Muscle of back (tissue), 13 donors: ENCODE measurements at places on chromosomes 1 and 21. TPM values are rescaled to one million over a fixed set of nuclear protein-coding genes. Genes with fewer than 3 reads are reported as not detected.

Gene RALGPS2
- 61.9 TPM for polyA plus RNA-seq

Gene TRPM2
- 1.2 TPM for polyA plus RNA-seq

Gene OVAAL
- polyA plus RNA-seq: not detected

Gene KCND3
- 1.5 TPM for polyA plus RNA-seq

Gene PADI3
- polyA plus RNA-seq: 0.11 TPM

Gene LCK
- polyA plus RNA-seq: 0.75 TPM

Gene CNKSR1
- polyA plus RNA-seq: 3.9 TPM

Gene PRAMEF18
- polyA plus RNA-seq: not detected

Gene FMN2
- polyA plus RNA-seq: 0.75 TPM

Gene BMP8A
- 0.38 TPM for polyA plus RNA-seq

Gene RAB42
- polyA plus RNA-seq: 8.9 TPM

Gene CYP4A11
- not detected for polyA plus RNA-seq

Gene RGS2
- polyA plus RNA-seq: 98.5 TPM

Gene PDE9A
- 6.7 TPM for polyA plus RNA-seq

Gene LIN28A
- polyA plus RNA-seq: 0.05 TPM

Gene RSPH1
- 0.55 TPM for polyA plus RNA-seq

Gene CD1D
- polyA plus RNA-seq: 1.2 TPM

Gene FAM229A
- polyA plus RNA-seq: 3.6 TPM

Gene DRAXIN
- 0.40 TPM for polyA plus RNA-seq

Gene OLIG2
- polyA plus RNA-seq: not detected

Gene PIGC
- 30.5 TPM for polyA plus RNA-seq

Gene KRTAP10-8
- polyA plus RNA-seq: not detected

Gene SRSF11
- polyA plus RNA-seq: 226 TPM

Gene PROX1
- 9.4 TPM for polyA plus RNA-seq

Gene SV2A
- 5.6 TPM for polyA plus RNA-seq

Gene CCDC27
- not detected for polyA plus RNA-seq

Gene GBP6
- polyA plus RNA-seq: not detected

Gene TSPAN1
- 0.52 TPM for polyA plus RNA-seq

Gene C1orf122
- 53.1 TPM for polyA plus RNA-seq

Gene CA6
- polyA plus RNA-seq: not detected

Gene OR2L13
- not detected for polyA plus RNA-seq

Gene ST6GALNAC5
- 2.1 TPM for polyA plus RNA-seq

Gene AADACL4
- not detected for polyA plus RNA-seq

Gene F3
- 2.1 TPM for polyA plus RNA-seq

Gene AKR7A3
- 2.1 TPM for polyA plus RNA-seq

Gene HCRTR1
- polyA plus RNA-seq: 0.27 TPM
